ENCODE measurements at places on chromosomes 12 and 14.

GRCh38 chr14:64848239-64848638 lies 31.5 kb downstream of the SPTB start:
- DNase-seq = no peak

GRCh38 chr12:23028158-23028802 lies 403.3 kb downstream of the ETNK1 start:
- no peak for DNase-seq

- DNase-seq = no peak
Observed at GRCh38 chr12:21973221-21973620, 32.0 kb upstream of the ABCC9 start.

GRCh38 chr14:95597784-95598211 lies 62.9 kb downstream of the GLRX5 start:
- DNase-seq = no peak

DNA sequence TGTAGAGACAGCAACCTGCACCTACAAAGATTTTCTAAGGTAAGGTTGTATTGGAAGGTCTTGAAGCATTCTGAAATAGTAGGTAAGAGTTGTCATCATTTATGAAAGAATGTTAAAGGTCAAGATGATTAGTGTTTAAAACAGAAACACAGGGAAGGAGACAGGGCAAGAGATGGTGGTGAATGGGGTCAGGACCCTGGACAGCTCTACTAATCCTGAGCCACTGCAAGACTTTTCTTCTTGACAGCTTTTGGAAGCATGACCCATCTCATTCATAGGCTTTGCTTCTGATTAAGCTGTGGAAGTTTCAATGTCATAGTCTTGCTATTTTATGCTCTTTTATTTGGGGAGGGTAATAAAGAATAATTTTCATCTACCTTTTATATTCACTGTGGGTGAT lies 75.5 kb upstream of the CAND1 start:
- no peak for DNase-seq

- DNase-seq = no peak
Observed at GRCh38 chr14:36588788-36589187, 6.4 kb upstream of the NKX2-8 start.

- no peak for DNase-seq
Observed at GRCh38 chr12:90858252-90858651, 96.7 kb downstream of the CCER1 start.

- DNase-seq = no peak
Observed at GRCh38 chr12:65280306-65280705, 1.8 kb downstream of the MSRB3 start.

GRCh38 chr14:79543967-79544697 lies 667.2 kb downstream of the DIO2 start:
- DNase-seq = no peak

DNA sequence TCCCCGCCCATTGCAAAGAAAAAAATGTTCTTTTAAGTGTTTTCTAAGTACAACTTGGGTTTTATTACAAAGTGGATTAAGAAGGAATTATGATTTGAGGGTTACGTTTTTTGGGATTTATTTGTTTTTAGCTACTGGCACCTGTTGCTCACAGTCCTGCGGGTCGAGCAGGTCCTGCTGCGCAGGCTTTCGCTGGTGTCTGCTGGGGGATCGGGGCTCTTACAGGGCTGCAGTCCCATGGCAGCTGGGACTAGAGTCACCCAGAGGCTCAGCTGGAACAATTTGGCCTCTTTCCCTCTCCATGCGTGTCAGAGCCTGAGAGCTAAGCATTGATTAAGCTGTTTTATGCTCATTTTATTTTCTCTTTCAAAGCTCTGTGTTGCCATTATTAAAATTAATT lies 55.6 kb upstream of the DYNC1H1 start:
- no peak for DNase-seq

DNA sequence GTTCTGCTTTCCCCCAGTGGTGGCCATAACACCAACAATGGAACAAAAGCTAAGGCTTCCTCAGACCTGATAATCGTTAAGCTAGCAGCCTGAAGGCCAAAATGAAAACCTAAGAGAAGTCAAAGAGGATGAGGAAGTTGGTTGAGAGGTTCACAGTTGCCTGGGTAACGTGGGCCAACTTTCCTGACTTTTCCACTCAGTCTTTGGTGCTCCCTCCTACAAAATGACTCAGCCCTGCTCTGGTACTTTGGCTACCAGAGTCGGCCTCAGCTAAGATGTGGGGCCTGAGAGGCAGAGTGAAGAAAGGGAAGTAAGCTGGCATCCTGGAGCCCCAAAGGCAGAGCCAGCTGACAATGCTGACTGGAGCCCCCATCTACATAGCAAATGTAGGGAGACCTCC lies 14.9 kb upstream of the FKBP11 start:
- DNase-seq = no peak

DNA sequence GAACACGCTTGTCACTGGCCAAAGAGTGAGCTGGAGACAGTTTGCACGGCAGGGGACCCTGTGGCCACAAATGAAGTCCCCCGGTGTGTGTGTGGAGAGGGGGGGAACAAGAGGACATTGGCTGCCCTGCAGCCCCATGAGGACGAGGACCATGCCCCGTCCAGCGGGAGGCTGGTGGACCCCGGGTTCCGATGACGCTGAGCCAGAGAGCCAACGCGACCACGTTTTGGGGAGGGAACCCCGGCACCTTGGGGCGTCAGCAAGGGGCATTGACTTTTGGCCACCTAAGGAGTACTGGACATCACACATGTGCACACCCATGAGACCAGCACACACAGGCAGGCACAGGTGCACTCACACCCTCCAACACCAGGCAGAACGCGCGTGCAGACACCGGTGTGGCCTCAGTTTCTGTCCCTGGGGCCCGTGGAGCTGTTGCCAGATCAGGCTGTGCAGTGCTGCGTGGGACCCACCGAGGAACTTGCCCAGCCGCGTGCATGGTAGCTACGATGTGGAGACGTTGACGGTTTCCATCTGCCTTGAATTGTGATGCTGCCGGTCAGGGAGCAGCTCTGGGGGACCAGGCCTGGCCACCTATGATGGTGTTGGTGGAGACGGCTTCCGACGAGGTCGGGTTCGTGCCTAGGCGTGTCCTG lies 26.5 kb downstream of the NOC4L start:
- no peak for DNase-seq

DNA sequence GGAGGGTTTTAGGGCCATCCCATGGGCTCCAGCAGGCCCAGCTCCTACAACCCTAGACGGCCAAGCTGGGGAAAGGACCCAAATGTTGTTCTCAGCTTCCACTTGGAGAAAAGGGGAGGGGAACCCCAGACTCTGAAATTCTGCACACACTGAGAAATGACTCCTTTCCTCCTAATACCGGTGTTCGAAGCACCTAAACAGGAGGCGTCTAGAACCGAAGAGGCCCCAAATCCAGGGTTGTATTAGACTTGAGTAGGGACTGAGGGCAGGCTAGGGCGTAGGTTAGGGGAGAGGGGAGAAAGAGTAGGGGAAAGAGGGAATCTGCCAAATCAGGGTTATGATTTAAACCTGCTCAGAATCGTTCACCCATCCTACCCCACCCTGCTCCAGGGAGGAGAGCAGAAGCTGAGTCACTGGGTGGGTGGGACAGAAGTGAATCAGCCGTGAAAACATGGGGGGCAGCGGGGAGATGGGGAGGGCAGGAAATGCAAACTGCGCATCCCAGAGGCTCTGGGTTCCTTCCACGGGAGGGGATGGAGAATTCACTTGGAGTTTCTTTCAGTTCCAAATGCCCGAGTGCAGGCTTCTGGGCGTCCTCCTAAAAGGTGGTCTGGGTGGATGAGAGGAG lies 1.0 kb downstream of the IGFBP6 start:
- DNase-seq = no peak

DNA sequence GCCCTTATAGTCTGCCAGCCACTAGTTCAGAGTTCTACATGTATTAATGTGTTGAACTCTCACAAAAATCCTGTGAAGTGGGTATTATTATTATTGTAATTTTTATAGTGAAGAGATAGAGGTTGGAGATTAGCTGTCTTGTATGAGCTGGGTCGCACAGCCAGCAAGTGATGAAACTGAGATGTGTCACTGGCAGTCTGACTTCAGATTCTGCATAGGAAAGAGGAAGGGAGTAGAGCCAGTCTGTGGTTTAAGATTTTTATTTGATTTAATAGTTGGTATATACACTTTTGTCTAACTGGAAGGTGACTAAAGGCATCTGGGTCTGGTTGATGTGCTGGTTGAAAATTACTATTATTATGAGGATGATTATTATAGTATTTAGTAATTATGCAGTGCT lies 5.8 kb upstream of the FRS2 start:
- no peak for DNase-seq

DNA sequence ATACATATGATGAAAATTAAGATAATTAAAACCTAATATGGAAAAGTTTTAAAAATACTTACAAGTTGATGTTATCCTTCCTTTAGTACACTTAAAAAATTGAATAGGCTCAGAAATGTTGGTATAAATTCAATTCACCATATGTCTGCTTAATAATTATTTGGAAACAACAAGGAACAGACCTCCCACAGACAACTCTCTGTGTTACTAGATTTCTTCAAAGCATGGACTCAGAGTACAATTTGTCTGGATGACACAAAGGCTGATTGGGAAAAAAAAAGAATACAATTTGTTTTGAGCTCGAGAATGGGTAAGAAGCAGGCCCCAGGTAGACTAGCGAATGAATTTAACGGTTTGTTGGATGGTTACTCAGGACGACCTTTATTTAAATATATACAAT lies 48.9 kb upstream of the BTG1 start:
- DNase-seq = no peak

DNA sequence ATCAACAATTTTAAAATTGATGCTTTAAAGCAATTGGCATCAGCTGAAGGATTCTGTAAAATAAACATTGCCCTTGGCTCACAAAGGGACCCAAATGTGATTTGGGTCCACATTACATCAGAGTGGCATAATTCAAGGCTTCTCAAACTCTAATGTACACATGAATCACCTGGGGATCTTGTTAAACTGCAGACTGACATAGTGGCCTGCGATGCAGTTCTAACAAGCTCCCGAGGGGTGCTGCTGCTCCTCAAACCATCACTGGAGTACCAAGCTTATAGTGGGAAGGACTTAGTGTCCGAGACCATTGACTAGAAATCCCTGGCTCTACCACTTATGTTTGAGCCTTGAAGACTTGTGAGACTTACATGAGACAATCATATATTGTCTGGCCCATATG lies 31.8 kb upstream of the DNM1L start:
- DNase-seq = no peak

DNA sequence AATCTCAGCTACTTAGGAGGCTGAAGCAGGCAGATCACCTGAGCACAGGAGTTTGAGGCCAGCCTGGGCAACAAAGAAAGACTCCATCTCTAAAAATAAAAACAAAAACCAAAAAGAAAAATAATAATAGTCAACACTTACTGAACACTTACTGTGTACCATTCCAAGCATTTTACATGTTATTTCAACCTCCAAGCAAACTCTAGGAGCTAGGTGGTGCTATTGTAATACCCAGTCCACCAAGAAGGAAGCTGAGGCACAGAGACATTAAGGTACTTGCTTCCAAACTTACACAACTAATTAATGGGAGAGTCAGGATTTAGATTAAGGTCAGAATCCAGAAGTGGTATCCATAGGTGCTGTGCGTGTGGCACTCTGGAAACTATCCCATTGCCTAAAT lies 13.7 kb upstream of the OR6J1 start:
- DNase-seq = no peak

DNA sequence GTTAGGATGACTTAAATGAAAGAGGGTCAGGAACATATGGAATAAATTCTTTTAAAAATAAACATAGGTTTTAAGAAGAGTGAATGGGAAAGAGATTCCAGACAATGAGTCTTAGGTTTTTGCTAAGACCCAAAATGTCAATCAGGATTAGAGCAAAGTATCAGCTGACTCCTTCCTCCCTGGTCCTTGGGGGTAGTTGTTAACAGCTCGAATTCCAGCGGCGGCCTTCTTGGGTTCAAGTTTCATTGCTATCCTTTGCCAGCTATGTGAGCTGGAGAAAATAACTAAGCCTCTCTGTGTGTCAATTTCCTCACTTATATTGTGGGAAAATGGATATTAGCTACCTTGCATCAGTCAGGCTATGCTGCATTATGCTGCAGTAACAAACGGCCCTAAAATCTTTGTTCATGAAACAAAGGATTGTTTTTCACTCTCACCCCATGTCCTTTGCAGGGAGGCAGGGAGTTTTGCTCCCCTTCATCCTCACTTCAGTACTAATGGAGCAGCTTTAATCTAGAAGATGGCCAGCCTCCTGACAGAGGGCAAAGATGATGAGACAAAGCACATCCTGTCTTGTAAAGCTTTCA lies 83.8 kb upstream of the RFLNA start:
- DNase-seq = no peak

DNA sequence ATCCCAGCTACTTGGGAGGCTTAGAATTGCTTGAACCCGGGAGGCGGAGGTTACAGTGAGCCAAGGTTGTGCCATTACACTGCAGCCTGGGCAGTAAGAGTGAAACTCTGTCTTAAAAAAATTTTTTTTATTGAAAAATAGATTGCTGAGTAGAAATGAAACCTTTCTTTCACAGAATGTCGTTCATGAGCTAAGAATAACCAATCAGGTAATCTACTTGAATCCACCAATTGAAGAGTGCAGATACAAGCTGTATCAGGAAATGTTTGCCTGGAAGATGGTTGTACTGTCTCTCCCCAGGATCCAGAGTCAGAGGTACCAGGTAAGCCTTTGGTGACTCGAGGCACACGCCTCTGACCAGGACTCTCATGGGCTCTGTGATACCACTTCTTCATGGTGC lies 27.0 kb downstream of the DYNC1H1 start:
- DNase-seq = no peak

GRCh38 chr14:104799244-104800014 lies 1.5 kb upstream of the ZBTB42 start:
- no peak for DNase-seq

- DNase-seq = no peak
Observed at GRCh38 chr12:122687086-122687485, 16.1 kb downstream of the HCAR2 start.

DNA sequence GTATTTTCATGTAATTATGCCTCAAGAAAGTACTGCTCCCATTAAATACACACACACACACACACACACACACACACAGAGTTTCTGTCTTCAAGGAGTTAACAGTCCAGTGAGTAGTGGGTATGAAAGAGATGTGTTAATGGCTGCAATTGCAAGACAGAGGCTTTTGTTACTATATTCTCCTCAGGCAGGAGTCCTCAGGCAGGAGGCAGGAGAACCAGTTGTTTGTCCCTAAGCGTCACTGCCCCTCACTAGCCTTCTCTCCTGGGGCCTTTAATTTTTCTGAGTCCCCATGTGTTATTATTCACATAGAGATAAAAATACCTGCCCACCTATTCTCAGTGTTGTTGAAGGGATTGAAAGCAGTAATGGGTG lies 31.2 kb downstream of the DAD1 start:
- no peak for DNase-seq

DNA sequence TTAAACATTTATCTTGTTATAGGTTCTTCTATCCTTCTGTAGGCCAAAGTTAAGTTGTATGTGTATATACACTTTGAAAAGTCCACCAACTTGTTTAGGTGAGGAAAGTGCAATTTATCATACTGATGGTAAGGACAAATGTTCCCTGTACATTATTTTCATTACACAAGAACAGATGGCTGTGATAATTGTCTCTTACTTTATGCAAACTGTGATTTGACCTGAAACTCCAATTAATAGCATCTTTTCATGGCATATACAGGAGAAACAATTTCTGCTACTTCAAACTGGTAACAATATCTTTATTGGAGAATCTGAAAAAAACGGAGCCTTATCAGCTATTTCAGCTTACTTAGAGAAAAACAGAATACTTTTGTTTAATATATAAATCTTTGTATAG lies 5.6 kb downstream of the TRIM9 start:
- DNase-seq = no peak
